Stimulated activated CD4-positive, alpha-beta T cell treated with anti-CD3 and anti-CD28 coated beads, Interleukin-1b, Interleukin-23, amount 100 ng/mL, for 1 hour (primary cell): ENCODE measurements at places on chromosomes 12 and 14.

DNA sequence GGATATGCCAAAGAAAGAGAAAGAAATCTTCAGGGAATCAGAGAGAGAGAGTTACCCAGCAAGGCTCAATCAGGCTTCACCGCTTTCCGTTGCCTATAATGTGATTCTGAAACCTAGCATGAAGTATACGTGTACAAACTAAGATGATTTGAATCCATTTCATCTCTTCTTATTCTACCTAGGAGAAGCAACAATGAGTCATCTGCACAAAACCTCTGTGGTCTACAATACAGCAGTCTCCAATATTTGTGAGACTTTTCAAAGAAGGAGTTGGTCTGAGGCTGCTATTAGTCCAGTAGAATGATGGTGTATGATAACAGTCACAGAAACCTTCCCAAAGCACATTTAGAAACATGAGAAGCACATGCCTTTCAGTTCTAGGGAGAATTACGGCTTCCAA is 141.9 kb downstream of the C12orf42 start:
- DNase-seq, result no peak

- DNase-seq, result no peak
These were observed 171.8 kb upstream of the EGLN3 start for GRCh38 chr14:34122650-34123049.

GRCh38 chr12:77888611-77889010 is 57.9 kb downstream of the NAV3 start:
- no peak for DNase-seq

DNA sequence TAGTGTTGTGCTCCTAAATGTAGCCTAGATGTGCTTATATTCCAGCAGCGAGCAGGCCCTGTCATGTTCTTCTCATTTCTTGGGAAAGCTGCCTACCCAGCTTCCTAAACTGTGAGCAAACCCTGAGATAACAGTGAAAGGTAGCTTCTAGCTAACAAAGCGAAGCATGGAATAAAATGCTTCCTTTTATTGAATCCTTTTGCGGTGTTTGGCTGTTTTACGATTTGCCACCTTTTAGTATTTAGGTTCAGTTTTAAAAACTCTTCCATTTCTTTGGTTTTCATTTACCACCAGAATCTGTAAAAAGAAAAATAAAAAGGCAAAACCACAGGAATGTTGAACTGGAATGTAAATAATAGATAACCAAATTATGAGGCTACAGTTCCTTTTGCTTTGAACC is 5.0 kb upstream of the PKP2 start:
- DNase-seq, result no peak

DNA sequence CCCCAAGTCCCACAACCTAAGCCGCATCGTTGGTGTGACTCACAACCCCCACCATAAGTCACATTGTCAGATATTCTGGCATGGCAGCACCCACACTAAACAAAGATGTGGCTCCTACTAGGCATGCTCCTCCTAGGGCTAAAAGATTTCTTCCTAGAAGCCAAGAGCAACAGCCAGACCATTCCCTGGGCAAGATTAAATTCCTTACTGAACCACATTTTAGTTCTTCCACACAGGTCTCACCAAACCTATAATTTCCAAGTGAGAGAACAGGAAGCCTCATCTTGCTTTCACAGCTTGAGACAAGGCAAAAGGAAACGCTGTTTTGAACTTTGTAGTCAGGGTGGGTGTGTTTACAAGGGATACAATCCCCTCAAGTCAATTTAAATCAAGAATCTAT is 632.8 kb downstream of the DIO2 start:
- DNase-seq, result no peak

DNA sequence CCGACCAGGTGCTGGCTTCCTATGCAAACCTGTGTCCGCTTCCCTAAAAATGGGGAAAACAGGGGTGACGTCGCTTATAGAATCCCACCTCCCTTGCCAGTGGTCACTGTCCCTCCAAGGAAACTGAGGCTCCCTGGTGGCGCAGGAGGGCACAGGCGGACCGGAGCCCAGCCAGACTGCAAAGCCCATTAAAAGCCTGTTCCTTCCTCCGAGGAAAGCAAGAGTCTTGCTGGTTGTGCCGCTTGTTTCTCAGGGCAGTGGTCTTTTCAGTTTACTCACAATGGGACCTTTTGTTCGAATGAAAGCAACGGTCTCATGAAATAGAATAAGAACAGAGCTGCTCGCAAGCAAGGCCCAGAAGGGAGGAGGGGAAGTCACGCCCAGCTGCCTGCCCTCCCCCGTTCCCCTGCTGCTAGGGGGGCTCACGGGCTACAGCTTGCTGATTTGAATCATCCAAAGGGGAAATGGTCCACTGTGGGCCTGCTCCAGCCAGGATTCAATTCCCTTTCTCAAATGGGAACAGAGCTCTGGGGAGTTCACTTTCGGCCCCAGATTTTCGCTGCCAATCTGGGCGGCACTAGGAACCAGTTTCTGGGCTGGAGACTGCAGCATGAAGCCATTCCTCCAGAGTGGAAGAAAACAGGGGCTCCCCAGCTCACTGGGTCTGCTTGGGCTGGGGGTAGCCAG is 4.6 kb upstream of the SELPLG start:
- no peak for DNase-seq

DNA sequence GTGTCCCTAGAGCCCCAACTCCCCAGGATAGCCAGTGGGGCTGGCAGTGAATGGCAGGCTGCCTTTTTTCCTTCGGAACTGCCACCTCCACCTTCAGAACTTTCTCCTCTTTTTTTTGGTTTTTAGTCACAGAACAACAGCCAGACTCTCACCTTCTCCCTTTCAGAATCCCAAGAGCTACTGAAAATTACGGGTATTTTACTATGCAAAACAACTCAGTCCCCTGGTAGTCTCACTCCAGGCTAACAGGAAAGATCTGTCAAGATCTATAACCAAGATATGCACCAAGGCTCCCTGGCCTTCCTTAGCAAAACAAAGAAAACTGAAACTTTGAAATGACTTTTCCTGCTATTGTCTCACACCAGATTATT is 12.5 kb downstream of the PLEKHG6 start:
- no peak for DNase-seq

DNA sequence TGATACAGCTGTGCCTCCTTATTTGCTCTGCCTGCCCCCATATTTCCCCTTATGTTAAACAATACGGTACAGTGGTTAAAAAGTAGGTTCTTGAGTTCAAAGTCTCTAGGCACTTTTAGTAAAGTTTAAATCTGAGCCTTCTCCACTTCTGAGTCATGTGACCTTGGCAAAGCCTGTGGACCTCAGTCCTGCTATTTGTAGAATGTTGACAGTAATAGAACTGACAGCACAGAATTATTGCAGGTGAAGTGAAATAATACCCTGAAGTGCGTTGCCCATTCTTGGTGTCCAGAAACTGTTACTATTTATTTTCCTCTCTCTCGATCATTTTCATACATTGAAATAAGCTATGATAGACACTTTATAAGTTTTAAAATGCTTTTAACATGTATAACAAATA is 499.7 kb downstream of the EGLN3 start:
- DNase-seq, result no peak

- DNase-seq, result no peak
These were observed 4.4 kb downstream of the ZNF219 start for GRCh38 chr14:21093769-21094681.
